ENCODE measurements at places on chromosomes 16 and 17.

GRCh38 chr17:74410001-74410443 lies 21.9 kb upstream of the GPRC5C start:
- DNase-seq = no peak

DNA sequence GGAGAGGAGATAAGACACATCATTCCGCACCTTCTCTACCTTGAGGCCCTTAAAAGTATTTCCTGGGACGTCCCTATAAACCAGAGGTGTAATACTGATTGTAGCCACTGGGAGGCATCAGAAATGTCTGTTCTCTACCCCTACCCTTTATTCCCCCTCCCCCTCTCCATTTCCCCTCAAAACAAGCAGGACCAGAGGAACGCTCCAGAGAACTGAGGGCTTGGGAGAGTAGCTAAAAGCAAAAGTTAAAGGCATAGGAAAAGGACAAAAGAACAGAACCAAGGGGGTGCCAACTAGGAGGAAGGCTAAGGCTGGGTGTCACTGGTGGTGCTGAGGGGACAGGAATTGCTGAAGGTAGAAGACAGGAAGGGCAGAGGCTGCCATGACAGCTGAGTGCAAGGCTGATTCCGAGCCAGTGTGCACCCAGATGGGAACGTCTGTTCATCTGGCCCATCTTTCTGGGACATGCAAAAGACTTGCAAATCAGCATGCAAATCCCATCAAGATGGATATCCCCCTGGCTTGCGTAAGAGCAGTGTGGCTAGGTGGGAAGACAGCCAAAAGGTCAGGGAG lies 6.7 kb downstream of the CAMTA2 start:
- DNase-seq = peak; percentile 68

- DNase-seq = no peak
Observed at GRCh38 chr17:3795390-3796102, 5.4 kb downstream of the ITGAE start.

- no peak for DNase-seq
Observed at GRCh38 chr17:38920374-38921291, 4.8 kb upstream of the LASP1NB start.

DNA sequence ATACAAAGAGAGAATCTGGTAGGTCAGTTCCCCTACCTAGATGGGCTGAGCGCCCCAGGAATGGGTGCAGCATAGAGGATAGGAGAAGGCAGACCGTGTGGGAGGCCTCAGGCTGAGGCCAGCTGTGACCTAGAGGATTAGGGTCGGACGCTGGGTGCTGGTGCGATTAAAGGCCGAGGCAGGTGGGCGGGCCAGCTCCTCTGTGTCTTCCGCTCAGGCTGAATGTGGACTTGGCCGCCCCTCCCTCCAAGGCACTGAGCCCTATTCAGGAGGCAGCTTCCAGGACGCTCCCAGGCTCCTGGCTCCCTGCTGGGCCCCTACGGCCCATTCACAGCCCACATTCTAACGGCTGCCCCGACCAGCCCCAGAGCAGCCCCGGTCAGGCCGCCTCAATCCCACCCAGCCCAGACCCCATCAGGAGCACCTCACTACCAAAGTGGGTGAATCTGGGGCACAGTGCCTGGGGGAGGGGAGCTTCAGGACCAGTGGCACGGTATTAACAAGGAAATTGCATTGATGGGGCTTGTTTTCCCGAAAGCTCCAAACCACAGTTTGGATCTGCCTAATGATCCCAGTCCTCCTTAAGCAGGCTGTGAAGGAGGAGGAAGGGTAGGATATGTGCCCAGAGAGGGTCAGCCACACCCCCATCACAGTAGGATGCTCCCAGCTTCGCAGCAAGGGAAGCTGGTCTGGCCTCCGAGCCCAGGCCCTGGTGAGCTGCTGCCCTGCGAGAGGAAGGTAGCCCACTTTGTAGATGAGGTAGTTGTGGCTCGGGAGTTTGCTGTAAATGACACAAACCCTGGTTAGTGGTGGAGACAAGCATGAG lies 14.5 kb downstream of the RHBDL3 start:
- no peak for DNase-seq

GRCh38 chr16:678858-679813 lies 1.1 kb upstream of the STUB1 start:
- DNase-seq = peak; percentile 61

DNA sequence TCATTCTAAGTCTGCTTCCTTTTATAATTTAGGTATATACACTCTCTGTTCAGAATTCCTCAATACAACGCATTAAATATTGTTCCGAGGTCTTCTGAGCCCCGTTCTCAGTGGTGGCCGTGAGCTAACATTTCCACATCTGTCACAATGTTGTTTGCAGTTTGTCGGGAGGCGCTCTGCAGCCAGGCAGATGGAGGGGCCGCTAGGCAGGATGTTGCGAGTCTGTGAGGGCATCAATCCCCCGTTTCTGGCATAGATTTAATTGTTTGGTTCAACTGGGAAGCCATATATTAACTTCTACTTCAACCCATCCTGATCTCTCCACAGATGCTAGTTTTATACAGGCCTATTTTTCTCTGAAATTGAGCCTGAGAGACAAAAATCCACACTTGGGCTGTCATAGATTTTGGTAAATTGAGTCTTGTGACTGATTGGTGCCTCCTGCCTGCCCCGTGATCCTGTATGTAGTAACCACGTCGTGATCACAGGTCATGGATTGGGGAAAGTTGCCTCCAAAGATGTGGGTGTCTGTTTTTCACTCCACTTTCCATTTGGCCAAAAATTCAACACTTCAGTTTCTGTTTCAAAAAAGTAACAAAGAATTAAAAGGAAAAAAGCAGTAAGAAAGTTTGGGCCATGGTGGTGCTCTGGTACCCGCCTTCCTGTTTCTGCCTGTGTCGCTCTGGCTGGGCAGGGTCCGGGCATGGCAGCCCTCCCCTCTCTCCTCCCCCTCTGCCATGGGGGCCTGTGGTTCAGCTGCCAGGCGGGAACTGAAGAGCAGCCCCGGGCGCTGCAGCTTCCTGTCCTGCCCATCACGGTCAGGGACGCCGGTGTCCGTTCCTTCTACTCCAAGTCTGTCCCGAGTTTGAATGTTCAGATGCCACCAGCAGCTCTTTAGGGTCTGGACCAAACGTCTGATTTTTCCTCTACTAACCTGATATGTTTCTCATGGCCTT lies 41.5 kb downstream of the RPTOR start:
- no peak for DNase-seq

DNA sequence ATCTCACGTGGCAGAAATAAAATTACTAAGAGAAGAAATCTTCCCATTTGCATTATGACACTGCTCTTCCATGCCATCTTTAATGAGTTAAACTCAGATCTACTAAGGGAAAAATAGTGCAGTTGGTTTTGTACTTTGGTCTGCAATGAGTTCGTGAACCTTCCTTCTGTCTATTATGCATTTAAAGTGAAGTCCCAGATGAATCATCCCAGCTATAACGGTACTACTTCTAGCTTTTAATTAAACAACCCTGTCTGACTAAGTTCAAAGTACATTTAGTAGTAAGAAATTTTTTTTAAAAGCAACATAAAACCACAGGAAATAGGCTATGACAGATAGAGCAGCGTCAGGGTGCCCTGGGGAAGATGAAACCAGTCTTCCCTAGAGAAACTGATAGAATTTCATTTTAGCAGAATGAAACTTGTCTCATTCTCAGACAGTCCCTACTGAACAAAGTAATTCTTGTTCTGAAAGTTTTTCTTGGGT lies 1.8 kb downstream of the TMIGD1 start:
- DNase-seq = peak; percentile 69

- DNase-seq = no peak
Observed at GRCh38 chr17:63679214-63679613, 20.7 kb downstream of the LIMD2 start.

- no peak for DNase-seq
Observed at GRCh38 chr17:6930749-6931148, 65.1 kb upstream of the ALOX12 start.

- no peak for DNase-seq
Observed at GRCh38 chr16:50916040-50916439, 174.2 kb downstream of the CYLD start.

GRCh38 chr17:72498364-72499210 lies 377.8 kb downstream of the SOX9 start:
- no peak for DNase-seq

GRCh38 chr17:4710693-4711634 lies 532 bp downstream of the ARRB2 start:
- peak; percentile 63 for DNase-seq

DNA sequence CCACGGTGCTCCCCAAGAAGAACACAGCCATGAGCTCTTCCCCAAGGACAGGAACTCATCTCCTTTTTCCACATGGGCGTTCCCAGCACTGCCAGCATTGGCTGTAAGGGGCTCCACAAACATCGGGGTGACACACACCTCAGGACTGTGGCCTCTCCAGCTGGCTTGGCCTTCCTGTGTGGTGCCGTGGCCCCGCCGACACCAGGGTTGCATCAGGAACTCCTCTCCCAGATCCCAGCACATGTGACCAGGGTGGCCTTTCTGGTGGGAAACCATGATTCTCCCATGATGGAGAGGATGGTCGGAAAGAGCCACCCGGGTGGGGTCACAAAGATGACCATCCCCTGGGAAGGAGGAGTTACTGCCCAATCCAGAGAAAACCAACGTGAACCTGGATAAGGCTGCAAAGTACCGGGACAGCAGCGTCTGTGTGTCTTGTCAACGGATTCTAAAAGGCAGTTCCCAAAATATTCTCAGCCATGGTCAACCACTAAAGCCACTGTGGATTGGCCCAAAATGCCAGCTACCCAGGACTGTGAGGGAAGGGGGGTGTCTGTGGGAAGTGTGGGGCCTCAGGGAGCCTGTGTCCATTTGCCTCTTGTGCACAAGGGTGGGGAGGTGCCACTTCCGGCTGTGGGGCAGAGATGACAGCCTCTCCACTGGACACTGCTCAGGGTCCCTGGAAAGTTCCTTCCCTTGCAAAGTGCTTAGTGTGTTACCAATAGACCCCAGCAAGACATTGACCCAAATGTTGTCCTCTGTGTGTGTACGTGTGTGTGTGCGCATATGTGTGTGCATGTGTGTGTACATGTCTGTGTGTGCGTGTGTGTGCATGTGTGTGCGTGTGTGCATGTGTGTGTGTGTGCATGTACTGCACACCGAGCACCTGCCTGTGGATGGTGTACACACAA lies 78.0 kb upstream of the CBX4 start:
- DNase-seq = no peak

DNA sequence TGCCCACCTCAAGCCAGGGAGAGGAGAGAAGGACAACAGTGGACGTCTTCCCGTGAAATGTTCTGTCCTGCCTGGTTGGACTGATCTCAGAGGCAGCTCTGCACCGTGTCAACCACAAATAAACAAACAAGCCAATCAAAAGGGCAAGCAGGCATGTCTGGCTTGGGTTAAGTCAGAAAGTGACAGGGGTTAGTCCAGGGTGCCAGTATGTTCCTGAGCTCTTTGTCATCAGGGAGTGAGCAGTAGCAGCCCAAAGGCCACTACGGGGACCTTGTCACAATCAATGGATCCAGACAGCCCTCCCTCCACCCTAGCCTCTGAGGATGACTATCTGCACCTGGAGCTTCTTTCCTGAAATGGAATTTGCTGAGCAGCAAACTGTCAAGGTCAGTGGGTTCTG lies 35.0 kb downstream of the CNGB1 start:
- no peak for DNase-seq

DNA sequence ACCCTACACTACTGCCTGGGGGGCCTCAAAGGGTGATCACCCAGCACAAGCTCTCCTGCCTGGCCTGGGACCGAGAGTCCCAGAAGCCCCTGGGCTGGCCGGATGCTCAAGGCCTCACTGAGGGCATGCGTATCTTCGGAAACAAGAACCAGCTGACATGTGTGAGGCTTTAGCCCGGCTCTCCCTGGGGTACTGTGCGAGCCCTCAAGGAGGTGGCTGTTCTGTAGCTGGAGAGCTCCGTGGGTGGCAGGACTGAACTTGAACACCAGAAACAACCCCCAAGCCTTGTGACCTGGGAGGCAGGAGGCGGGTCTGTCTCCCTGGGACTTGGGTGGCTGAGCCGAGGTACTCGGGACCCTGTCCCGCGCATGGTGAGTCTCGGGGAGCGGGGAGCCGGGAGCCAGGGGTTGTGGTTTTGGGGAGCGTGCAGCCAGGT lies 7.0 kb downstream of the DPEP1 start:
- no peak for DNase-seq

DNA sequence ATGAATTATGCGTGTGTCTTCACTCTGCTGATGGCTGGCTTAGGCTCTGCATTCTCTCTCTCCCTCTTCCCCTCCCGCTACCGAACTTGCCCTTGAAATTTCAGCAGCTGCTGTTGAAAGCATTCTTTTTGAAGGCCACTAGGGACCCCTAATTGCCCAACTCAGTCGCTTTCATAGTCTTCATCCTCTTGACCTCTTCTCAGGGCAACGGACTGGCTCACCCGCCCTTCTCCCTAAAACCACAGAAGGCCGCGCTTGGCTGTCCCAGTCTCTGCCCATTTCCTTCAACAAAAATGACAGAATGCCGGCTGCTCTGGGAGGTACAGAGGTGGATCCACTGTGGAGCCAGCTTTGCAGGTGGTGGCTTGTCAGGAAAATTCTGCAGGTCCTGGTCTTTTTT lies 21.0 kb upstream of the FMNL1 start:
- DNase-seq = no peak

GRCh38 chr17:34620458-34620857 lies 41.1 kb downstream of the TMEM132E start:
- no peak for DNase-seq

GRCh38 chr17:8365143-8365542 lies 11.4 kb downstream of the KRABD2 start:
- DNase-seq = no peak

- no peak for DNase-seq
Observed at GRCh38 chr16:1416521-1416941, 2.0 kb upstream of the UNKL start.

- DNase-seq = no peak
Observed at GRCh38 chr17:37825851-37826250, 81.0 kb upstream of the HNF1B start.

DNA sequence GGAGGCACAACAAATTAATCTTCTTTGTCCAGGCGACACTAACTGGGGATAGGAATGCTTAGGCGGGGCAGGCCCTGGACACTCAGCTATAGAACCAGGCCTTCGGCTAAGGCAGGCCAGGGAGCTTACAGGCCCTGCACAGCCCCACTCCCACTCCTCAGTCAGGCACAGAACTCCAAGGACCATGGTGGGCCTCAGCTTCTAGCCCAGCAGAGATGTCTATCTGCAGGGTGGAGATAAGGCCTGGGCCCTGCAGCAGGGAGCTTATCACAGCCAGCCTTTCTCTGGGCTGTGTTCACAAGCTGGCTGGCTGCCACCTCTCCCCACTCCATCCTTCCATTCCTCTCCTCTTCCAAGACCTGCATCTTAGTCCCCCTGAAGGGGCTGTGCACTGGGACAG lies 68.1 kb downstream of the TMEM132E start:
- DNase-seq = no peak

DNA sequence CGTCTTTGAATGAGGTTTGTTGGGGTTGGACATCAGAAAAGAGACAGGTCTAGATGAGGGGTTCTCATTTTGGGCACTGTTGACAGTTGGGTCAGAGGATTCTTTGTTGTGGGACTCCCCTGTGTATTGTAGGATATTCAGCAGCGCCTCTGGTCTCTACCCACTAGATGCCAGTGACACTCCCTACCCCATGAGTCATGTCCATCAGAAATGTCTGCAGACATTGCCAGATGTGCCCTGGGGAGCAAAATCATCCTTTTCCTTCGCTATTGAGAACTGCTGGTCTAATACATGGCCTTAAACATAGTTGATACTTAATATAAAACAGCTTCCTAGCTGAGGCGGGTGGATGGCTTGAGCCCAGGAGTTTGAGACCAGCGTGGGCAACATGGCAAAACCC lies 3.1 kb downstream of the ABAT start:
- DNase-seq = no peak

- DNase-seq = no peak
Observed at GRCh38 chr17:55704401-55704800, 18.3 kb downstream of the TMEM100 start.

All from activated T-cell treated with anti-CD3 and anti-CD28 coated beads, Interleukin-2, amount 50 U/mL, for 72 hours (primary cell).